ENCODE measurements at places on chromosomes 5 and 9.

- DNase-seq, result no peak
These were observed 51.8 kb upstream of the APC start for GRCh38 chr5:112685931-112686330.

GRCh38 chr5:30605693-30606268, 587.7 kb upstream of the CDH6 start:
- DNase-seq, result no peak

DNA sequence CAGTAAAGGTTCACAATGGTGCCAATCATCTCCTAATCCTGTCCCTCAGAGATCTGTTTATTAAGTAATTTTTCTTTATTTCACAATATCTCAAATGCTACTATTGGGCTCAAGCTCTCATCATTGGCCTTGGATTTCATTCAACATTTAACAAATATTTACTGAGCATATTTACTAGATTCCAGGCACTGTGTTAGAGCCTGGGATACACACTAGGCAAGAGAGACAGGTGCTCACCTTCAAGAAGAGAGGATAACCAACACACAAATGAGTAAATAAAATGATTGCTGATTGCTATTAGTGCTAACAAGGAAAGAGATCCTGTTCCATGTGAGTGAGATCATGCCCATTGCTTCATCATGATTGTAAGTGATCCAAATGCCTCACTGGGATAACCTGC, 27.4 kb downstream of the PPP2R2B start:
- no peak for DNase-seq

DNA sequence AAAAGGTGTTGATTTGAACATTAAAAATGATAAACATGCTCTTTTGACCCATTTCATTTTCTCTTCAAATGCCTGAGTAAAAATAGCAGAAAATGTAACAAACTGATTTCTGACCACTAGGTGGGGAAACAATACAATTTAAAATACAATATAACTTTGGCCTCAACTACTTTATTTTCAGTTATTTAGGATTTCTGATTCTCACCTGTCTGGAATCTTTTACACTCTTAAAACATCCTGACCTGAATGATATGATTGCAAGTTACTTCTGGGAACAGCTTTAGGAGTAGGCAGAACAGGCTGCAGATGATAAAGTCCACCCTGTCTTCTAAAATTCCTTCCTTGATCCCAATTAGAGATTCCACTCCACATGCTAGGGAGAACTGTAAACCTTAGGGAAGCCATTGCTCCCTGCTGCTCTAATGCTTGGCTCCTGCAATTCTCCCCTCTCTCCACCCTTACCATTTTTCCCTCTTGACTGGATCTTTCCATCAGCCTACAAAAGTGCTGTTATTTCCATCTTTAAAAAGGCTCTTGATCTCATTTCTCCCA, 70.3 kb downstream of the FYB1 start:
- peak; percentile 8 for DNase-seq

GRCh38 chr9:91186632-91187108, 175.0 kb downstream of the AUH start:
- DNase-seq, result no peak

GRCh38 chr9:73847536-73847935, 649.6 kb upstream of the RORB start:
- DNase-seq, result no peak

DNA sequence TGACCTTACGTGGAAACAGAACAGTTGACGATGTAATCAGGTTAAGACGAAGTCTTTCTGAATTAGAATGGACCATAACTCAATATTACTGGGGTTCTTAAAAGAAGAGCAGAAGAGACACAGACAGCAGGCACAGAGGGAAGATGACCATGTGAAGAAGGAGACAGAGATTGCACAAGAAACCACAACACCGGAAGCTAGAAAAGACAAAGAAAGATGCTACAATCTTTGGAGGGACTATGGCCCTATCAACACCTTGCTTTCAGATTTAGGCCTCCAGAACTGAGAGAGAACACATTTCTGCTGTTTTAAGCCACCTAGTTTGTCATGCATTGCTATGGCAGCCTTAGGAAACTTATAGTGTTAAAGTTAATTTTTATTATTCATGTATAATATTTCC, 27.1 kb downstream of the CDH9 start:
- no peak for DNase-seq

DNA sequence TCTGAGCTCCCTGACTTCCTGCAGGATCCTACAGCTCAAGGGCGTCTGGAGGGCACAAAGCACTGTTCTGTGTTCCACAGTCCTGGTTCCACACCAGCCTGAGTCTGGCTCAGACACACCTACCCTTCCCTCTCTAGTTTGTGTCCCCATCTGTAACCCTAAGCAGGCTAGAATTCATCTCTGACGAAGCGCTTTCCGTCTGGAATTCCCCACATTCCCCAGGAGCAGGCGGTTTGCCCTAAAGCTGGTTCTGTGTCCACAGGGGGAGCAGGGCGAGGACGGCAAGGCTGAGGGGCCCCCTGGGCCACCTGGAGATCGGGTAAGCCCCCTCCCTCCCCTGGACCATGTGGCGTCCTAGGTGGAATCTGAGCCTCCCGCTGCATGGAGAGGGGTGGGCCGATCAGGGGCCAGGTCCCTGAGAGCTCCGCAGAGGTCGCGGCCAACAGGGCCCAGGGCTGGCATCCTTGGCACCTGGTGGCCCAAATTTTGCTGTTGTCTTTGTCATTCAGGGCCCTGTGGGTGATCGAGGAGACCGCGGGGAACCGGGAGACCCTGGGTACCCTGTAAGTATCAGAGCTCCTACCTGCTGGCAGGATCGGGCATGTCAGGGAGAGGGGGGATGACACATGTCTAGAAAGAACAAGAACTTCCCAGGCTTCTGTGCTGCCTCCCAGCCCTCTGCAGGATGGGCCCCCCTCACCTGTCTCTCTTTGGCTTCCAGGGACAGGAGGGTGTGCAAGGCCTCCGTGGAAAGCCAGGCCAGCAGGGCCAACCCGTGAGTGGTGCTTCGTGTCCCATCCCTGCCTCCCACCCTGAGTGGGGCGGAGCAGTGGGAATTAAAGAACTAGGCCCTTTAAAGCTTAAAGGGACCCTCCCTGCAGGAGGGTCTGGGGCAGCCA, 34.5 kb upstream of the ORM1 start:
- no peak for DNase-seq

- no peak for DNase-seq
These were observed 70.6 kb downstream of the C9orf50 start for GRCh38 chr9:129550199-129550839.

- DNase-seq, result no peak
These were observed 28.3 kb downstream of the BARHL1 start for GRCh38 chr9:132610661-132611060.

GRCh38 chr5:172141949-172142319, 46.1 kb downstream of the STK10 start:
- DNase-seq, result no peak

DNA sequence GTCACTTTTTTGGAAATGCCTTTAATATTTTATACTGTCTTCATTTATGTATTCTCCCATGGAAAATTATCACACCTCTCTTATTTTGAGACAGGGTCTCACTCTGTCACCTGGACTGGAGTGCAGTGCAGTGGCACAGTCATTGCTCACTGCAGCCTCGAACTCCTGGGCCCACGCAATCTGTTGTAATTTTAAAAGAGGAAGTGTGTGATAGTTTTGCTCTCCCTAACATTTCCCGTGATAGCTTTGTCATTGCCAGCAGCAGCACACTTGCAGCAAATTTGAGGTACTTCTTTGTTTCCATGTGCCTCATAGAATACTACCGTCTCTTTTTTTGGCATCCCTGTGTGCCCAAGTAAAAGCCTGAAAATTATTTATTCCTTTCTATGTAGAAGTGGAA, 103.5 kb downstream of the RNF180 start:
- DNase-seq, result no peak

DNA sequence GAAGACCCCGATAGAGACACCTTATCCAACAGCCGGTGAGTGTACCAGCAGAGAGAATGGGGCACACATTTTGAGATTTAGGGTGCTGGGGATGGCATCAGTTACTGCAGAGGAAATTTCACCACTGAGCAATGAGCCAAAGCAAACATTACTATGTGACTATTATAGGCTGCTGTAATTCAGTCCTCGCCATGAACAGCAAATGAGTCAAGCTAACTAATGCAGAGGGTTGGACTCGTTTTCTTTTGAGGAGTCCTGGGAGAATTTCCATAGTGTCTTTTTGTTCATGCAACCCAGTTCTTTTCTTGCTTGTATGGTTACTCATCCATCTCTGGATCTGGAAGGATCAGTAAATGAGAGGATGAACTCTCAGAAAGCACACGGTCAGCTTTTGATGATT, 323.8 kb downstream of the PSAT1 start:
- peak; percentile 2 for DNase-seq

DNA sequence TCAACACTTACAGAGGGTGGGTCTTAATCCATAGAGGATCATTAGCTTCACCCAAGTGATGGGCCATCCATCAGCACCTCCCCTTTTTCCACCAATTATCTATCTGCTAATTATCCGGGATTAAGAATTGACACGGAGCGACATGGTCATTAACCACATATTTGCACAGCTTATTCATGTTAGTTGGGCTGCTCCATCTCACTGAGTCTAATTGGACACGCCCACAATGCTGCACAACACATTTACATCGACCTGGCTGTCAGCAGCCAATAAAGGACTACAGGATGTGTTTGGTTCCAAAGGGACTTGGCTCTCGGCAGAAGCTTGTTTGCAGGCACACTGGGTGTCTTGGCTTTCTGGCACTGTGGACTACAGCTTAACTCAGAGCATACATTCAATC, 21.6 kb downstream of the FOXE1 start:
- no peak for DNase-seq

DNA sequence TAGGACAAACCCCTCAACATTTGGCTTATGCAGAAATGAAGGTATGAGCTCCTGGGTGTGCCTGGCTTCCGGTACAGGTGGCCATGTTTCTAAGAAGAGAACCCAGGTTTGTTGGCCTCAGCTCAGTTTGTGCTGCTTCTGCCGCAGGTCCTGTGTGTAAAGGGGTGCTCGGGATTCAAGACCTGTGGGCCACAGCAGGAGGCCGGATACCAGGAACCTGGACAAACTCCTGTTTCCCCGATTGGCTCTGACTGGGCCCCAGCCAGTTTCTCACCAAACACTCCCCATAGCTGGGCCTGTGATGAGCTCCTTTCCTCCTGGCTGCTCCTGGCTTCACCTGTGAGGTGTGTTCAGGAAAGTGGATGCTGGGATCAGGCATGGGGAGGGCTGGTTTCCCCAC, 271.2 kb upstream of the IRX2 start:
- DNase-seq, result no peak

- no peak for DNase-seq
These were observed 56.6 kb downstream of the RGS3 start for GRCh38 chr9:113520109-113520642.

GRCh38 chr9:102205251-102205650, 466.8 kb upstream of the GRIN3A start:
- no peak for DNase-seq

DNA sequence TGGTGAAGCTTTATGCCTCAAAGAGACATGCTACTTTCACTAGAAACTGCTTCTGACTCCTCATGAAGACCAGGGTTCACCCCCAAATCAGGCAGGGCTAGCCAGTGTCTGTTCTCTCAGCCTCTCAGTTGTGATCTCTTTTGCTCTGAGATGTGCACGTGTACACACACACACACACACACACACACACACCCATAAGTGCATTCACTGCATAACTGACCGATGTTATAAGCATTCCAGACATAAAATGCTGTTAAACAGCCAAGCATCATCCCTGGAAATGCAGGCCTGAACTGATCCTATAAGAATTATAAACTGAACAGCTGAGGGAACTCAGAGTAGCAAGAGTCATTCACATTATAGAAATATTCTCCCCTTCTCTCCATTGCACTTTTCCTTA, 85.0 kb downstream of the FSTL4 start:
- DNase-seq, result no peak

- no peak for DNase-seq
These were observed 14.3 kb downstream of the MOCS2 start for GRCh38 chr5:53095217-53095616.

DNA sequence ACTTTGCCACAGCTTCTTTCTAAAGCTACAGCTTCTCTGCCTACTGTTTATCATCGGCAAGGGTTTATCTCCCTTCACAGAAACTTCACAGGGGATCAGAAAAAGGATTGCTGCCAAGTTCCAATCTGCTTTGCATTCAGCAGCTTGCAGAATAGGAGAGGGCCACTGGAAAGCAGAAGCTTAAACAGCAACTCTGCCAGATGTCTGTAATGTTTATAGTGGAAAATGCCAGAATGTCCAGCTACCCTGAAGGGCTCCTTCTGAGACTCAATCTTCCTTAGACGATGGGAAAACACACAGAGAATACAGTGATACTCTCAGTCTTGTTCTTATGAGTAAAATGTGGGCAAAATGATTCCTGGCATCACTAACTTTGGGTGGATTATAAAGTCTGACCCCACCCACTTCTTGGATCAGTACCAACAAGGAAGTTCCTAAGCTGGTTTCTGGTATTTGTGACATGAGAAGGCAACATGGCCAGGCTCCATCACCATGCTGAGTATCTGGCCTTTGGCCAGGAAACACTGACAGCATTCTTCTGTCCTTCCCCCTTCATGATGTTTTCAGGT, 19.0 kb downstream of the STOM start:
- no peak for DNase-seq

DNA sequence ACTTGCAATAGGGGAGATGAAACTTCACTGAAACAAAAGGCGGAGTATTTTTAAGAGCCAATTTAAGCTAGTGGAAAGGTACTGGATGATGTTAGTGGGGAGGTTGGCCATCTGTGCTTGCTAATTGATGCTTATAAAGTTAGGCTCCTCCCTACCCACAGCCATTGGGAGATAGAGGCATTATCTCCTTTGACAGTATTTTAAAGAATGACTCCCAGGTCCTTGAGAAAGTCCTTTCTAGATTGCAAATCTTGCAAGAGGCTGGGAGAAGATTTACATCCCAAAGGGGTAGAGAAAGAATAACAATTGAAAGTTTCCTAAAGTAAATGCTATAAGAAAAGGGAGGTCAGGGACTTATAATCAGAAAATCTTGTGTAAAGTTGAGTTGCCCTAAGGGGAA, 282.6 kb downstream of the BRINP1 start:
- DNase-seq, result no peak

- no peak for DNase-seq
These were observed 193.1 kb downstream of the SLC12A2 start for GRCh38 chr5:128276537-128277216.
